ENCODE measurements at places on chromosomes 7 and 10.

- no peak for DNase-seq
Observed at GRCh38 chr10:6069081-6069931, 7.1 kb upstream of the IL2RA start.

- no peak for DNase-seq
Observed at GRCh38 chr7:100190048-100190711, 12.5 kb downstream of the STAG3 start.

GRCh38 chr7:127251465-127252376 lies 1.0 kb downstream of the GRM8 start:
- no peak for DNase-seq

DNA sequence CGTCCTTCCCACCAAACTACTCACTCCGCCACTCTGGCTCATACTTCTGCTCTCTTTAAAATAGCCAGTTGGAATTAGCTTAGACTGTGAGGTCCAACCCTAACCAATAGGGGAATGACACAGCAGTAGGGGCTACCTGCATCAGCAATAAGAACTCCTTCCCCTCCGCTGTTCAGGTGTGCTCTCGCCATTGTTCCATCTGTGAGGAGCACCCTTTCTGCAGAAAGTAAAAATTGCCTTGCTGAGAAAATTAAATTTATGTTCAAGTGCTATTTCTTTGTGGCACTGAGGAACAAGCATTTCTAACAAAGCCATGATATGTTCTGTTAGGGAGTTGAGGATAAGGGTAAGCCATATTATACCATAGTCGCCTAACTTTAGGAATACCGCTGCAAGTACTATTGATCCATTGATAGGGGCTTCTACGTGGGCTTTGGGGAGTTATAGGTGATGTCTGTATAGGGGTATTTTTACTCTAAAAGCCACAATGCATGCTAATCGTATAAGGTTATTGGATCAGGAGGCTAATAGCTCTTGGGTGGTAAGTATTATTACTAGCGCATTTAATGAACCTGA lies 1269.5 kb downstream of the TYW1 start:
- no peak for DNase-seq

DNA sequence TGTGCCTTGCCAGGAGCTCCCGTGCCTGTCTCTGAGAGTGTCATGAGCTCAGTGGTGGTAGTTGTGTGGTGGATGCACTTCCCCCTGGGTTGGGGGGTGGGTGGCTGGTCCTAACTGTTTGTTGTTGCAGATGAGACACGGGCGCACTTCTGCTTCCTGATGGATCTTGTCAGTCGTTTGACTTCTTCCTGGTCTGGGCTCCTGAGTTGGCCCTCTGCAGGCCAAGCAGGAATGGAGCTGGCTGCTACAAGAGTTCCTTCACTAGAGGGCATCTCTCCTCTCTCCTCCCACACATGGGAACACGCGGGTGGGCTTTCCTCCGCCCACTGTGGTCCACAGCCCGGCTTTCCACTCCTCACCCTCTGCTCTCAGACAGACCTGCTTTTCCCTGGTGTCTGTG lies 82.0 kb downstream of the BMS1 start:
- DNase-seq = no peak

- DNase-seq = no peak
Observed at GRCh38 chr10:74917481-74918077, 91.2 kb downstream of the KAT6B start.

GRCh38 chr7:1936531-1937251 lies 266.6 kb downstream of the ELFN1 start:
- no peak for DNase-seq

DNA sequence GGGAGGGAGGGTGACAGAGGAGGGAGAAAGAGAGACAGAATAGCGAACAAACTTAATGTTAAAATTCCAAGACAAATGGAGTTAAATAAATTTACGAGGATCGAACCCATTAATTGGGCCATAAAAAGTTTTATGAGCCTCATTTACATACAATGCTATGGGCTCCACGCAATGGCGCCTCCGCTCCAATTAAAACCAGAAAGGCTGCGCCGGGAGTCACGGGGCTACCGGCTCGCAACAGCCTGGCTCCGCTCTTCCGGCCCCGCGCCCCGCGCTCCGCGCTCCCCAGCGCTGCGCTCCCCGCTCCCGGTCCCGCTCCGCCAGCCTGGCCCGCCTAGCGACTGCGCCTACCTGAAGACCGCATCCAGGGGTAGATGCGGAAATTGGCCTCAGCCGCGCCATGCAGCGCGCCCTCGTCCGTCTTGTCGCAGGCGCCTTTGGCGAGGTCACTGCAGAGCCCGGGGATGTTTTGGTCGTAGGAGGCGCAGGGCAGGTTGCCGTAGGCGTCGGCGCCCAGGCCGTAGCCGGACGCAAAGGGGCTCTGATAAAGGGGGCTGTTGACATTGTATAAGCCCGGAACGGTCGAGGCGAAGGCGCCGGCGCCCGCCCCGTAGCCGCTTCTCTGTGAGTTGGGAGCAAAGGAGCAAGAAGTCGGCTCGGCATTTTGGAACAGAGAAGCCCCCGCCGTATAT lies 513 bp downstream of the HOXA7 start:
- DNase-seq = no peak

DNA sequence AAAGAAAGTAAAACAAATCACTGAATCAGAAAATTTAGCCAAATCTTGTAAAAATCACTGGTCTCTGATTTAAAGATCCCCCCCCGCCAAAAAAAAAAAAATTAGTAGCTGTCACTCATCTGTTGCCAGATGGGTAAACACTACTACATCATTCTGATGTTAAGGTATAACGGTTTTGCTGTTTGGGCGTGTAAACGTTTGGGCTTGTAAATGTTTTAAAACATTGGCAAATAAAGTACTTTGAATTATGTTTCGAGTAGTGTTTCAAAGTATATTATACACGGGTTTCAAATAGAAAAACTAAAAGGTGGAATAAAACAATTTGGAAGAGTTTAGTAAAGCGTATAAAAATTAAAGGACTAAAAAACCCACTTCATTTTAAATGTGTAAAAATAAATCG lies 1.5 kb downstream of the TMEM229A start:
- no peak for DNase-seq

DNA sequence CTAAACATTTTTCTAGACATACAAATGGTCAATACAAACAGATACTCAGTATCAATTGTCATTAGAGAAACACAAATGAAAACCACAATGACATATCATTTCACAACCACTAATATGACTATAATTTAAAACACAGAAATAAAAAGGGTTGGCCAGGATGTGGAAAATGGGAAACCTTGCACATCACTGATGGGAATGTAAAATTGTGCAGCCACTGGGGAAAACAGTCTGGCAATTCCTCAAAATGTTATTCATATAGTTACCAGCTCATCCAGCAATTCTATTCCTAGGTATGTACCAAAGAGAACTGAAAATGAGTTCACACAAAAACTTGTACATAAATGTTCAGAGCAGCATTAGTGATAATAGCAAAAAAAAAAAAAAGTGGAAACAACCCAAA lies 106.1 kb upstream of the LRRTM3 start:
- DNase-seq = no peak

DNA sequence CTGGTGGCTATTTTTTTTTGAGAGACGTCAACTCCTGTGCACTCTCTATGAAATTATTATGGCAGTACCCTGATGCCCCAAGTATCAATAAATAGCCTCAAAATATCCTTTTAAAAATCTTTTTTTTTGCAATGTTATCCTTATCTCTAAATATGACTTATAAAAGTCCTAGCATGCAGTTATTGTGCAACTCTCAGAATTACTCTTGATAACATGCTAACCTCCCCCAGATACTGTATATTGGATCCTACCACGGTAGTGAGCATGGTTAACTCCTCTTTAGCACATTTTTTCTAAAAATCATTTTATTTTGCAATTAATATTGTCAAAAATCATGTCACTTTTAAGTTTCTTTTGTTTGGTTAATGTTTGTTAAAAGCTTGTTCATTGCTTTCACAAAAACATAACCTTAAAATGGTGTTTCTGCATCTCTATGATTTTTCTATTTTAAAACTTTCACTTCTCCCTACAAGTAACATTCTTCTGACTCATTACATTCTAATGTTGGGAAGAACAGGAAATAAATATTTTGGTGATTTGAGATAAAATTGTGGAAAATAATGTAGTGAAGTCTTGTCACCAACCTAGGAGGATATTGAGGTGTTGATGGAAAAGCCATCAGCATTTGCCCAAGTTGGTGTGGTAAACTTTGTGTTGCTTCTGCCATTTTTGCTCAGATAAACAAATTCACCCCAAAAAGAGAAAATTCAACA lies 42.1 kb upstream of the ADRA2A start:
- DNase-seq = no peak

- no peak for DNase-seq
Observed at GRCh38 chr7:26036092-26036491, 115.9 kb upstream of the NFE2L3 start.

DNA sequence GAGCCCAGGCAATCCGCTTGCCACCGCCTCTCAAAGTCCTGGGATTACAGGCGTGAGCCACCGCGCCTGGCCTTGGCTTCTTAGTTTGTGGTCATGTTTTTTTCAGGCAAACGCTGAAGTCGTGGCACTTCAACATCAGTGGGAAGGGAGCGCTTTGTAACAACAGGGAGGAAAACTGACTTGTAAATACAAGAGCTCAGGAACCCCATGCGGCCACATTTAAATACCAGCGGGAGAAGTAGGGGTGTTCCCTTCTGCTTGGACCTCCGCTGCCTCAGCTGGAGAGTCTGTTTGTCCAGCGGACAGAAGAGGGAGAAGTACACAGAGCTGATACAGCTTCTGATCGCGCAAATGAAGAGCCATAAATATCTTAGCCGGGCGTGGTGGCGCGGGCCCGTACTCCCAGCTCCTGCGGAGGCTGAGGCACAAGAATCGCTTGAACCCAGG lies 108.7 kb upstream of the KMT2C start:
- DNase-seq = no peak

GRCh38 chr7:142835487-142835886 lies 19.4 kb upstream of the EPHB6 start:
- no peak for DNase-seq

GRCh38 chr7:372546-372931 lies 82.6 kb downstream of the FOXL3 start:
- DNase-seq = no peak

DNA sequence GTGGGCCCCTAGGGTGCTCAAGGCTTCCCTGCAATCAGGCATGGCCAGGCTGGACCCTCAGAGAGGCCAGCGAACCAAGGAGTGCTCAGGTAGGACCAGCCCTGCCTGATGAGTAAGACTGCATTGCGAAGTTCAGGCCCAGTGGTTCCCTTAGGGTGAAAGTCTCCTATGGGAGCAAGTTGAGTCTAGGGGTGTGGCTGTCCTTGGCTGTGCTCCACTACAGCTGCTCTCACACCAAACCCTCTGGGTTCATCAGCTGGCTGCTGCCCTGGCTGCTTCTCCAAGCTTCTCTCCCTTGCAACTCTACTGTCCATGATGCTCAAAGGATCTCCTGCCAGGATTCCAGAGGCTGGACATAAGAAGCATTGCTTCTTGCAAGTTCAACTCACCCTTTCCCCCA lies 18.7 kb downstream of the FAM25A start:
- no peak for DNase-seq

DNA sequence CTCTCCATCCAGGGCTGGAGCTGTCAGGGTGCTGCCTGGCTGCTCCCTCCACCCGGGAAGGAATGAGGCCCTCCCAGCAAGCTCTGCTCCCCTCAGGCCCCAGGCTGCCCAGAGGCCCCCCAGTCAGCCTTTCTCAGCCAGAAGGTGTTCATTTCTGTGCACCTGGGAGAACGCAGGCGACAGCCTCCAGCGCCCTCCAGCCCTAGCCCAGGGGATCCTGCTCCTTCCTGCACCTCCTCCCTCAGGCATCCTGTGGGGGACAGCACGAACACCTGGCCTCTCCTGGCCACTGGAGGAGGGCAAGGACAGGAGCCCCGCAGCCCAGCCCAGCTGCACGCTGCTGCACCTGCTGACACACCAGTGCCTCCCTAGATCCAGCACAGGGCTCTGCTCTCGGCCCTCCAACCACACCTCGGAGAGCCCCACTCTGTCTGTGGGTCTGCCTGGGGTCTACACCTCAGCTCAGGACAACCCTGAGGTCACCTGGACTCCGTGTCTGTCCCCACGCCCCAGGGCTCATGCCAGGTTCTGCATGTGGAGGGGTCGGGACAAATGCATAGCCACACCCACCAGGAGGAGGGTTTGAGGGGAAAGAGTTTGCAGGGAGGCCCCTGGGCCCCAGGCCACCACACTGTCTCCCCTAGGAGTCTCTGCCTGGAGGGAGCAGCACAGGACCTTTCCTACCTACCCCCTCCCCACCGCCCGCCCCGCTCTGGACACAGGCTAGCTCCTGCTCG lies 7.4 kb upstream of the PWWP2B start:
- DNase-seq = no peak

DNA sequence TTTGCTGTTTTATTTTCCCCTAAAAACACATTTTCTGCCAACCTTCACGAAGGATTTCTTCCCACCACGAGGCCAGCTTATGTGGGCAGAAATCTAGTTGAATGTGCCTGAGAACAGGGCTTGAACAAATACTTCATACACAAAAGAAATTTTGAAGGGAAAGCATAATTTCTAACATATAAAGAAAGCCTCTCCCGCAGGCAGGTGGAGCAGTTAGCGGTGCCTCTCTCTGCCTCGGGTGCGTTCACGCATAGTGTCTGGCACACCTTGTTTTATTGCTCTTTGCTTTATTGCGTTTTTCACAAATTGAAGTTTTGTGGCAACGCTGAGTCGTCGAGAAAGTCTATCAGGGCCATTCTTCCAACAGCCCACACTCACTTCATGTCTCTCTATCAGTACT lies 7.0 kb upstream of the CSGALNACT2 start:
- no peak for DNase-seq

DNA sequence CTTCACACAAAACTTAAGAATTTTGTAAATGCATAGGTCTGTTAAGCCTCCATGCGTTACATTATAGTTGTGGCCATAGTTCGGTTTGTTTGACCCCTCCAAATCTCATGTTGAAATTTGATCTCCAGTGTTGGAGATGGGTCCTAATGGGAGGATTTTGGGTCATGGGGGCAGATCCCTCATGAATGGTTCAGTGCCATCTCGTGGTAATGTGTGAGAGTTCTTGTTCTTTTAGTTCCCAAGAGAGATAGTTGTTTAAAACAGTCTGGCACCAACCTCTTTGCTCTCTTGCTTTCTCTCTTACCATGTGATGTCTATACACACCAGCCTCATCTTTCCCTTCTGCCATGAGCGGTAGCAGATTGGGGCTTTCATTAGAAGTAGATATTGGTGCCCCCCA lies 264.3 kb downstream of the TCF7L2 start:
- DNase-seq = no peak

GRCh38 chr10:11450427-11450826 lies 161.0 kb downstream of the USP6NL start:
- DNase-seq = no peak

- DNase-seq = no peak
Observed at GRCh38 chr7:40634118-40634517, 499.3 kb downstream of the SUGCT start.

DNA sequence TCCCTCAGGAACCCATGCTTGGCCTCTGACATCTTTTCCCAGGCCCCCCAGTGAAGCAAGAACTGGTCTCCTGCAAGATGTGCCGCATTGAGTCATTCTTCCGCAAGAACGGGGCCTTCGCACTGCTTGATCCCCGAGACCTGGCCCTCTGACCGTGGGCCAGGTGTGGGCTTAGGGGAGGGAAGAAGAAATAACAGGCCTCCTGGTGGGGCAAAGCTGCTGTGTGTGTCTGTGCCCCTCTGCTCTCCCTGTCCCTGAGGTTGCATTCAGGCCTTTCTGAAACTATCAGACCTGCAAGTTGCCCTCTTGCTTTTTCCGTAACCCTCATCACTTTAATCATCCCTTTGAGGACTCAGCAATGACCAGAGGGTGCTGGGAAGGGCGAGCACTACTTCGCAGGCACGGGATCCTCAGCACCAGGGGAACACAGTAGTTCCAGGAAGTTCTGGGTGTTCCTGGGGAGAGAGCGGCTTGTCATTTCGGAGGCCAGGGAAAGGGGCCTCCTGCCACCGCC lies 6.0 kb downstream of the ATP6V1F start:
- DNase-seq = no peak

GRCh38 chr7:7129381-7129780 lies 53.0 kb upstream of the C1GALT1 start:
- no peak for DNase-seq
